ENCODE measurements at places on chromosomes 6 and 20. TPM values are rescaled to one million over a fixed set of nuclear protein-coding genes. Genes with fewer than 3 reads are reported as not detected.

APCDD1L gene
- 0.27 TPM for total RNA-seq

SLC32A1 gene
- not detected for total RNA-seq

OR12D3 gene
- total RNA-seq, result not detected

LSM2 gene
- total RNA-seq, result 115 TPM

DNA sequence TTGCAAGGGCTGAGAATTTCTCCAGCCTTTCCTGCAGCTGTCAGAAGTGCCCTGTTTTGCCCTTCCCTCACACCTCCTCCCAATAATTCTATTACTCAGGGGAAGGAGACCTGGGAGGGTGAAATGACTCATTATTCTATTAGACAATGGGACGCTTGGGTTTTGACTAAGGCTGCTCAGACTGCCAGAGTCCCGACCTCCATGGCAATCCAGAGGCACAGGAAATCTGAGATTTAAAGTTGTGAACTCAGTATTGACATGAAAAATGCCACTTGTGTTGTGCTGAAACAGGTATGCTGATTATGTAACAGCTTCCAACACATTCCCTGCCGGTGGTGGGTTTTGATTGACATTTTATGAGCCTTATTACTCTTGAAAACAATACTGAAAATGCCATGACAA is 625.9 kb upstream of the FLRT3 start:
- DNase-seq, result peak; percentile 90

MAPK14 gene
- total RNA-seq, result 28.6 TPM

IL17A gene
- not detected for total RNA-seq

PRPH2 gene
- not detected for total RNA-seq

GRCh38 chr6:157530126-157530525 is 149.1 kb downstream of the ZDHHC14 start:
- no peak for DNase-seq

DNA sequence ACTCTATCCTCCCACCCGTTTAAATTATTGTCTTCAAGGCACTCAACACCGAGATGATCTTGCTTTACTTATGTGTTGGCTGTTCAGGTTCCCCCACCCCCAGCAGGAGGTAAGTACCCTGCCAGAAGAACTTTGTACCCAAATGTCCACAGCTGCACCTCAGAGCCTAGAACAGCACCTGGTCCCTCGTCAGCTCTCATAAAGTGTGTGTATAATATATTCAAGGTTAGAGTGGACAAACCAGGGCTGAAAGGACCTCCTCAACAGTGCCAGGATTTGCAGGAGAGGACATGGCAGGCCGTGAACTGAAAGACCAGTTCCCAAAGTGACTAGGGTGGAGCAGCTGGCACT is 5.9 kb upstream of the CPXM1 start:
- DNase-seq, result no peak

DNA sequence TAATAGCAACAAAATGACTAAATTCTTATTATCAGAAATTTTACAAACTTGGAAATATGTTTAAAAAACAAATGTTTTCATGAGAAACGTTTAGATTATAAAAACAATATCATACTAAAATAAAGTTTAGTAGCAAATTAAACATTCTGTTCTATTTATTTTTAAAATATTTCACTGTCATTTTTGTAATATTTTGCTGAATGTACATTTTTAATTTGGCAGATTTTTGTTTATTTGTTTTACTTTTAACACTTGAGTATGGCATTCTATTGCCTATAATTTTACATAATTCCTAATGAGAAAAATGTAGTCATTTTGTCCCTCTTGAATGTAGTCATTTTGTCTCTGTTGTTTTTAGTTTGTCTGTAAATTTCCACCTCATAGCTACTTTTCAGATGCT is 1400.2 kb downstream of the GRIK2 start:
- no peak for DNase-seq

Measured in HT1080 (cell line).